ENCODE measurements at places on chromosomes 12 and 14.

GRCh38 chr12:9701380-9702154 lies 31.3 kb downstream of the CLECL1 start:
- peak; percentile 70 for DNase-seq

DNA sequence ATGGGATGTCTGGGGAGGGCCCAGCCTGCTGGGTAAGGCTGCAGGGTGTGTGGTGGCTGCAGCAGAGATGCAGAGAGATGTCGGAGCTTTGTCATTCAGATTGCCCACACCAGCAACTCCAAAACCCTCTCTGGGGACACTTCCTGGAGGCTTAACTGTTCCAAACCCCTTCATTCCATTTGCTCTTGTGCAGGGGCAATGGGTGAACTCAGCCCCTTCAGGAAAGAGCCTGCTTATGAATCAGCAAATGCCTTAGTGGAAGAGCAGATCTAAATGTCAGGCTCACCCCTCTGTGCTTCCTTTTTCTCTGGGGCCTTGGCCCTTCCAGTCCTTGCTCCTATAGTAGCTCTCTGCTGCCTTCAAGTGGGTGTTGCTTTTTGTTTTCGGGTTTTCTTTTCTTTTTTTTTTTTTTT lies 36.7 kb upstream of the GPATCH2L start:
- DNase-seq = no peak

- DNase-seq = no peak
Measured at GRCh38 chr14:74524076-74524811, 30.7 kb downstream of the ISCA2 start.

DNA sequence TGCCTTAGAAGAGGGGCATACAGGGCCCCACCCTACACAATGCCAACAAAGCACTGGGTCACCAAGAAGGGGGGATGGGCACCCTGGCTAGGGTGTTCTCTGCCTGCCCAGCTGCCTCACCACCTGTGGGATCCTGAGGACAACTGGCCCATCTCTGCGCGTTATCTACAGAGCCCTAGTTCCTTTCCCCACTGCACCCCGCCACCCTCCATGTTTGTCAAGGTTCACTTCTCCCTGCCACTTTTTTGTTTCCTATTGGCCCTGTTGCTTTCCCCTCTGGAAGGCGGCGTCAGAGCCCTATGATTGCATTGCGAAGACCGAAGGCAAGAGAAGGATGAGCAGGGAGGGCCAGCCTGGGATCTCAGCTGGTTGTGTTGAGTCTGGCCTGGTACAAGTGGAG lies 1.6 kb downstream of the SLC48A1 start:
- DNase-seq = no peak

DNA sequence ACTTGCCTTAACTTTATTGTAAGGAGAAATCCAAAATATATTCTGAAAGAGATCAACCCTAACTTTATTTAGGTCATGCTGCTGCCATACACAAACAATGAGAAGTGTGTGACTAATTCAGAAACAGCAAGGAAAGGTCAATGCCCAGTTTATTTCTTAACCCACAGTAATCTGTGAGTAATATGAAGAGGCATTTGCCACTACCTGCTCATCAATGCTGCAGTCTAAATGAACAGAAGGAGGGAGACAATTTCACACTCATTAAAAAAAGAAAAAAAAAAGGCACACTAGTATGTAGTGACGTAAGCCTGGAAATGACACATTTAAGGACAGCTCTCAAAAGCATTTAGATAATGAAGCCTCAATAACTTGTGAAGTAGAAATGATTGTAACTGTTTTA lies 90.5 kb upstream of the FOXN3 start:
- no peak for DNase-seq

DNA sequence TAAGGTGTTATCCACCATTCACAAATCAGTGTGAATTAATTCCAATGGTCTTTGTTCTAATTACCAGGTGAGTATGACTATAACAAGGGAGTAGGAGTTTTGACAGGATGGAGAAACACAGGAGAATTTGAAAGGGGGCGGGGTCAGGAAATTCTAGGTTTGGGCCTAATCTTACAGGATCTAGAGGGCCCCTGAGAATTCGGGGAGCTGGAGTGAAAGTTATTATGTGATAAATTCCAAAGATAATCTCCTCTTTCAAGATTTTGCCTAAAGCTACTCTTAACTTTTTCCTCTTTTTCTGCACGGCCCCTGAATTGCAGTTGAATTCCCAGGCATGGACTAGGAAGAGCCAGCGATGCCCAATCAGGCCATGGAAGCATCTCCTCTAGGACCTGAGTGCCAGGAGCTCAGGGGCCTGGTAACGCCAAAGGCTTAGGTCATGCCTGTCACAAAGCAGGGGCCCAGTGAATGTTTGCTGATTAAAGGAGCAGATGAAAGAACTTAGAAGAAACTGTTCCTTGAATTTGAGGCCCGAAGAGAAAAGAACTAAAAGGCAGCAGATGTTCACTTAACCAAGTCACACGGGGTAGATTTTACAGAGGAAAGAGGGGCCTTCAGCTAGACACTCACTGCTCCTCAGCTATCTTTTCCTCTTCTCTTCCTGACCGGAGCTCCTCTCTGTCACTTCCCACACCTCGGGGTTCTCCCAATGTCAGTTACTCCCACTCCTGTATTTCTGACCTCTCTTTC lies 195.5 kb downstream of the PPM1H start:
- no peak for DNase-seq

DNA sequence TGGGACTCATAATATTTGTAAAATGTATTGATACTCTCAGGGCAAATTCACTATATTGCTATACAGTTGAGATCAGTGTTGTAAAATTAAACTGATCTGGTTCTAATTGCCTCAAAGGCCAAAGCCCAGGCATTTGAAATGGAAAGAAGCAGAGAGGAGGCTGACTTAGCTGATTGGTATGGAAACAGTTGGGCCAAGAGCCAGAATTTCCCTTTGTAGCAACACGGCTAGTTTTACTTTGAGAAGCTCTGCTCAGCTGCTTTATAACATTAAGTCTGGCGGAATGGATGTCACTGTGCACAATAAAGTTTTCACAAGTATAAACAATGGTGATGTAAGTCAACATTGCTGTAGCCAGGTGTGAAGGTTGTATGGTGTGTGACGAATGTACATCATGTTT lies 186.4 kb downstream of the MSRB3 start:
- DNase-seq = no peak

GRCh38 chr12:93824514-93825500 lies 147.6 kb downstream of the CRADD start:
- no peak for DNase-seq

- no peak for DNase-seq
Measured at GRCh38 chr12:2336409-2336829, 283.6 kb downstream of the CACNA1C start.

DNA sequence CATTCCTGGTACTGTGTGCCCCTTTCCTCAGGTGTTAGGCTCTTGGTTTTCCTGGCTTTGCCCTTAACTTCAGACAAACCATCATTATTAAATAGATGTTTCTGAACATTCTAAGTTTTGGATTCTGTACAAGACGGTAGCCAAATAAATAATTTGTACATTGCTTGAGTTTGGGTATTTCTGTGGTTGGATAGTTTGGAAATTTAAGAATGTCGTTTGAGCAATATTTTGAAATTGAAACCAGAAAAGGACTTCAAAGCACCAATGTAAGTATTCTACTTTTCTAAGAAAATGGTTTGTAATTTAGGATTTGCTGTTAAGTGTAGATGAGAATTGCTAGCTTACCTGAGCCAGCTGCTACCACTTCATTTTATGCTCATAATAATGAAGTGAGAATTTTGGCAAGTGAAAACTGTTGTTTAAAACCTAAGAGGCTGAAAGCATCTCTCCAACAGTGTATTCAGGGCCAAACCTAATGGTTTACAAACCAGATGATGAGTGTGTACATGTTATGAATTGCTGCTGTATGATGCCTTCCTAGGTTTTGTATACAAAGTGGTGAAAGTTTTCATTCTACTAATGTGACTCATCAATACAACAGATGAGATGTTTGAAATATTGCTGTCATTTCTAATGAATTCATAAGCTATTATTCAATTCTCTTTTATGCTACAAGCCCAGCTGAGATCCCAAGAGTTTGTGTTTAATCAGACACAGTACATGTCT lies 181.5 kb upstream of the PRKD1 start:
- no peak for DNase-seq

DNA sequence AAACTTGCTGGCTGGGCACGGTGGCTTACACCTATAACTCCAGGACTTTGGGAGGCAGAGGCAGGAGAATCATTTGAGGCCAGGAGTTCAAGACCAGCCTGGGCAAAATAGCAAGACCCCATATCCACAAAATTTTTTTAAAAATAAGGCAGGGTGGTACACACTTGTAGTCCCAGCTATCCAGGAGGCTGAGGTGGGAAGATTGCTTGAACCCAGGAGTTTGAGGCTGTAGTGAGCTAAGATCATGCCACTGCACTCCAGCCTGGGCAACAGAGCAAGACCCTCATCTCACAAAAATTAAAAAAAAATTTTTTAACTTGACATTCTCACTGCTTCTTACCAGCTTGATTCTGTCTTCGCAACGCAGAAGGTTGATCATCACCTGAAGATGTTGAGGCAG lies 39.5 kb downstream of the SSH1 start:
- DNase-seq = no peak

DNA sequence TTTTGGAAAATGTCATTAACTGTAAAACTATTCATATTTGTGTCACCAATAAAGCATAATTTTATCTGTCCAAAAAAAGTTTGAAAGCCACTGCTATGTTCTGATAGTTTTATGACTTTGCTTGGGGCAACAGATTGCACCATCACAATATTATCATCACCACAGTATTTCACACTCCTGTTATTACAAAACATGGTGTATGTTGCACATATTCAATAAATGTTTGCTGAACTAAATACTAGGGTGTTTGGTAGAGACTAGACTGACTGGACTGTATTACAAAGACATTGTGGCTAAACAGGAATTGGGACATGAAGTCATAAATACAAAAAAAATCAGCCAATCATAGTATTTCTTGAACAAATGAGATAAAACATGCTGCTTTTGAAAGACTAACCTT lies 55.1 kb downstream of the PAWR start:
- no peak for DNase-seq

DNA sequence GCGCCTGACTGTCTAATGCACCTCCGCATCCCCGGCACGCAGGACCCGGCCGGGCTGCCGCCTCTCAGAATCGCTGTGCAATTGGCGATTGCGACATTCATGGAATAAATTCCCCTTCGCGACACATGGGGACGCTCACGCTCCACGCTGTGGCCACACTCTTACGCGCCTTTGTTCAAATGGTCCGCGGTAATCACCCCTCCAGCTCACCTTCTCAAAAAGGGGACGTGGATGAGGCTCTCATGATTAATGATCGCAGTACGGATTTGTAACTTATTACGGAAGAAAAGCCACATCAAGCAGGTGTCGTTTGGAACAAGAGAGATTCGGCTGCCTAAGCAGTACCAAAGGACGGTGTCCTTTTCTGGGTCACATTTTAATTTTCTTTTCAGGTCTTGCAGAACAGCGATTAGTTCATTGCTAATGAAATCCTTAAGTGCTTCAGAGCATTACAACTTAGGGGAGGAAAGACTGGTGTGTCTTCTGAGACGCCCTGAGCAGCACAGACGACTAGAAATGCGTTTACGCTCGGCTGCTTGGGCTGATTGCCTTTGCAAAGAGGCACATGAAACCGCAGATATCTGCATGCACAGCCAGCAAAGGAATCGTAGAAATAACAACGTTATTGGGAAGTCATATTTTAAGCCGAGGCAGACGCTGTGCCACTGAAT lies 37.3 kb upstream of the ADGRD1 start:
- no peak for DNase-seq

DNA sequence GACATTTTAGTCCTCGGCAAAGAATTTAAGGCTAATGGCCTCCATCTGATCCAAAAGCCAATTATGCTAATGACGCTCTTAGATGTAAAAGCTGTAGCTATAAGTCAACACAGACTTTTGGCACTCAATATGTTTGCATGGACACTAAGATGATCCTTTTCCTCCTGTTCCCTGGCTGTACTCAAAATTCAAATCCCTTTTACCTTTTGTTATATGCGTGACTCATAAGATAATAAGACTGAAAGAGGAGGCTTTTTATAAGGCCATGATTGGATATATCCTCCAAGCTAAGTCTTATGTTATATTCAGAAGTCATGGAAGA lies 89.8 kb downstream of the PDZRN4 start:
- no peak for DNase-seq

DNA sequence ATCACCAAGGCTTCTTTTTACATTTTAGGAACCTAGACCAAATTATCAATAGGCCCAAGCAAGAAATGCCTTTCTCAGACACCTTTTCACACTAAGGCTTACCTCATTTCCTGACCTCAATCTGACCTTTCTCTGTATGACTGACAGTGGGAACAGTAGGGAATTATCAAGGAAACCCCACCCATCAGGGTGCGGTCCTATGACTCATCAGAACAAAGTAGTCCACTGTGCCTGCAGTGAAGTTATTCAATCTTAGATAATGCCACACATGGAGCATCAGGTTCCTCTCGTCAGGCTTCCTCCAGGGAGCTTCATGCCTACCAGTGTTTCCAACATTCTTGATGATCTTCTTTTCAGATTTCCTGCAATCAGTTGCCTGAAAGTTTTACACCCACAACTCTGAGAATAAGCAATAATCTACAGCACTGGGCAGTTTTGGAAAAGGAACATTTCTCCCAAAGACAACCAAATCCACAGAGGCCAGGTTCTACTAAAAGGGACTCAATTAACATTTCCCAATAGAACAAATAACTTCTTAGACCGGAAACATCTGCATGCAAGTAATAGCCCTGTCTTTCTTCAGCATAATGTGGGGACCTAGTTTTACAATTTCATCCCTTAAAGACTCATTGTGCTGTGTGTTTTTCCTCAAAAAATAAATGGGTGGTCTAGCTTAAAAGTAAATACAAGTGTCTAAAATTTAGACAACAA lies 35.9 kb upstream of the TMTC2 start:
- DNase-seq = no peak

DNA sequence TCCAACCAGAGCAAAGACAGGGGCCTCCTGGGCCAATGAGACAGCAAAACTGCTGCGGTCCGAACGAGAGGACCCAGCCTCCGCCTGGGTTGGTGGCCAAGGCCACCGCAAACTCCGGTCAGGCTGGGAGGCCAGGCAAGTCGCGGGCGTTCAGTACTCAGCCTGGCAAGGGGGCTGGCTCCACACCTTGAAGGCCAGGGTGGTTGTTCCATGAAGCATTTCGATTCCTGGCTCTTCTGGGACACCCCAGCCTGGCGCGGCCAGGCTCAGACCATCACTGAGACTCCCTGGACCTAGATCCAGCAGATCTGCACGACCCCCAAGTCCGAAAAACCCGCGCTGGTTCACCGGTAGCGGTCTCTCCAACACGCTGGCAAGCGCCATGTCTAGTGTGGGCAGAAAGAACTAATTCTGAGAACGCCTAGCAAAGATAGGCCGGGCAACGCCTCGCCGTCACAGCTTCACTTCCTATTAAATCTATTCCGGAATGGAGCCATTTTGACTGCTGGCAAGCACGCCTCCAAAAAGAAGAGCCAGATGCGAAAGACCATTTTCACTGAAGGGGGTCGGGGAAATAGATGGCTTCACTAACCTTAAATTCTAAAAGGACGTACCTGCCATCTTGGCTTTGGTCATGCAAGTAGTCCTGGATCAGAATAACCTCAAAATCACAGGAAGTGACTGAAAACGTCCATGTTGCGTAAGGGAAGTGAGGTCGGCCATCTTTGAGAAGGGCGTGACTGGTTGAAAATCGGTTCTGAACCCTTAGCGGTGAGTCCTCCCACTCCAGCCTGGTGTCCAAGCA lies at the start of gene PSMB5:
TSS of gene PSMB5 (minus strand) at position 403 of the 805 bp plus-strand sequence. CDS start at position 384, 19 bp downstream.
- peak; percentile 93 for DNase-seq
